ENCODE measurements at places on chromosomes 5 and 9.

GRCh38 chr5:173742432-173742816, 126.0 kb upstream of the BOD1 start:
- DNase-seq = no peak

DNA sequence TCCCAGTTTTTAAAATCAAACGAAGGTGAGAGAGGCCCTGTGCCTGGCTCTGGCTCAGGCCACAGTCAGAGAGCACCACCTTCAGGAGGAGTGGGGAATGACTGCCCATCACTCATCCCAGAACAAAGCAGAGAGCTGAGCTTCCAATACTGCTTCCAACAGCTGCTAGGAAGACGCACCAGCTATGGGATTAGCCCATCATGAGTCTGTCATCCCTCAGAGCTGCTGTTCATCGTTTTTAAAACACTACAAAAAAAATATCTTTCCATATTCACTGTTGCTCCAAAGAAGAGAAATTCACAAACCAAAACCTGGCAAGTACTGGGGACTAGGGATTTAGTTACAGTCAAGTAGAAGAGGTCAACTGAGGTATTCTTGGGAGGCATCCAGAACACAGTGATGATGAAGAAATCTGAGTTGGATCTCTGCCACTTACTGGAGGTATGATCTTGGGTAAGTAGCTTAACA, 102.4 kb downstream of the CDK5RAP2 start:
- no peak for DNase-seq

DNA sequence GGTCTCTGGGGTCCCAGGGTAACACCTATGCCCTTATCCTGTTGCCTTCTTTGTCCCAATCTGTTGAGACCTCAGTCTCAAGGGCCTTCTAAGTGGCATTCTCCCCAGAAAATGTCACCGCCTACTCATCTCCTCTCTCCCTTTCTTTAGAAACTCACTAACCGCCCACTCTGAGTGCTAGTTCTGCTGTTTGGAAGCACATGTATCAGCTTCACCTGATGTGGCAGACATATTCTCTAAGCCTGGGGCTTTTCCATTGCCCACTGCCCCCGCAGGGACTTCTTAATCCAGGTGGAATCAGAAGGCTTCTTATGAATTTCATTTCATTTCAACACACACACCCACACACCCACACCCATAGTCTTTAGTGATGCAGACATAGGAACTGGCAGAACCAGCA, 165.1 kb downstream of the ASTN2 start:
- DNase-seq = no peak

GRCh38 chr5:132464156-132464939, 26.2 kb downstream of the IRF1 start:
- no peak for DNase-seq

DNA sequence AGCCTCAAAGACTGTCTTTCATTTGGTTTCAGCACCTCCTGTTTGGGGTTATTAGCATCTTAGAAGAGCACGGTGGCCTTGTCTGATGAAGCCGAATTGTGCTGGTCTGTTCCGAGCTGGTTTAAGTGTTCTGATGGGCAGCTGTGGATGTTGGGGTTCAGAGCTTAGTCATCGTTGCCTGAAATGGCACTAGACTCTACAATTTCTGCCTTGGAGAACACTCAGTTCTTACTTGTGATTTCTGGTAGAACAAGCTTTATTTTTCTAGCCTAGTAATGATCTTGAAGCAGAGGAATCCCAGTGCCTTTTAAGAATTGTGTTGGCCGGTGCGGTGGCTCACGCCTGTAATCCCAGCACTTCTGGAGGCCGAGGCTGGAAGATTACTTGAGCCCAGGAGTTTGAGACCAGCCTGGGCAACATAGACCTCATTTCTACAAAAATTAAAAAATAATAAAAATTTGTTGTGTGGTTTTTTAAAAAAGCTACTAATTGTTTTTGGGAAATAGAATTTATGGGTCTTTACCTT, 7.8 kb downstream of the FBXW5 start:
- DNase-seq = no peak

DNA sequence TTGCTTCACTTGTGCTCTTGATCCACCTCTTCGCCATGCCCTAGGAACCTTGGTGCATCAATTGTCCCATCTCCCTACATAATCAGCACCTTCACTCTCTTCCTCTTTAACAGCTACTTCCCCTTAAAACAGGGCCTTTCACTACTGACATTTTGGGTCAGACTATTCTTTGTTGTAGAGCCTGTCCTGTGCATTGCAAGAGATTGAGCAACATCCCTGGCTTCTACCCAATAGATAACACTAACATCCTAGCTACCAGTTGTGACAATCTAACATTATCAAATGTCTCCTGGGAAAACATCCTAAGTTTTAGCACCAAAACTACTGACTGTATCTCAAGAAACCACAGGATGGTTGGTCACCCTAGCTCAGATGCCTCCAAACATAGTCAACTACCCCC, 854.3 kb upstream of the DMAC1 start:
- no peak for DNase-seq

DNA sequence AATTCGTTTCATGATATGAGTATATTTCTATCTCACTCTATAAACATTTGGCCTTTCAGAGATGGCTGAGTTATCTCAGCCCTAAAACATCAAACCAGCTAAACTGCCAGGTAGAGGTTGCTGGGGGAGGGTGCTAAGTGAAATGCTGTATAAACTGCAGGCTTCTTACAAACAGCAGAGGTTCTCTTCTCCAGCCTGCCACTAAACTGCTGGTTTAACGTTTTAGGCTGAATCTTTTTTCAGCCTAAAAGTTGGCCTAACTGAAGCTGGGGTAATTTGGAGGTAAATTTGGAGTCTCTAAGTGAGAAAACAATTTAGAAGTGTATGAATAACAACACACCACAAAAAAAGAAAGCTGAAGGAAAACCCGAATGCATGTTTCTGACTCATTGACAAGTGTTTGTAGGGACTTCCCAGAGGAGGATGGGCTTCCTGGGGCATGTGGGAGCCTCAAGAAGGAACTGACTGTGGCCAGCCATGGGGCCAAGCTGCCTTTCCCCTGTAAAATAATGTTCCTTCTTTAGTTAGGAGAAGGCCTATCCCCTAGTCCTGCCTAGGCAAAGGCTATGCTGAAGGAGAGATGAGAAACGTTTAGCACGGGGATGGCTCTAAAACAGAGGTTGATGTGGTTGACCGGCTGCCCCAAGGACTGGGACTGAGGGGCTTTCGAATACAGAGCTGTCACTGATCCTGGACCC, 44.3 kb downstream of the SLC28A3 start:
- no peak for DNase-seq
